ENCODE measurements at places on chromosomes 6 and 20. TPM values are rescaled to one million over a fixed set of nuclear protein-coding genes. Genes with fewer than 3 reads are reported as not detected.

RIMS4 gene
- total RNA-seq: 39.7 TPM

GRCh38 chr6:15996030-15996429 is 132.9 kb upstream of the MYLIP start:
- H3K4me1 ChIP-seq: peaks cover 14% of the 10 kb centered on the region
- DNase-seq: no peak
- H3K27me3 ChIP-seq: no peaks in the 10 kb centered on the region
- H3K36me3 ChIP-seq: no peaks in the 10 kb centered on the region
- no peak overlapping the region for H3K4me3 ChIP-seq
- H3K27ac ChIP-seq: no peak overlapping the region

PRDM1 gene
- total RNA-seq: 0.62 TPM

- H3K27me3 ChIP-seq: no peaks in the 10 kb centered on the region
- no peak overlapping the region for H3K4me3 ChIP-seq
- H3K36me3 ChIP-seq: no peaks in the 10 kb centered on the region
Observed at GRCh38 chr20:2420510-2420909, 39.8 kb downstream of the TGM6 start.

DNA sequence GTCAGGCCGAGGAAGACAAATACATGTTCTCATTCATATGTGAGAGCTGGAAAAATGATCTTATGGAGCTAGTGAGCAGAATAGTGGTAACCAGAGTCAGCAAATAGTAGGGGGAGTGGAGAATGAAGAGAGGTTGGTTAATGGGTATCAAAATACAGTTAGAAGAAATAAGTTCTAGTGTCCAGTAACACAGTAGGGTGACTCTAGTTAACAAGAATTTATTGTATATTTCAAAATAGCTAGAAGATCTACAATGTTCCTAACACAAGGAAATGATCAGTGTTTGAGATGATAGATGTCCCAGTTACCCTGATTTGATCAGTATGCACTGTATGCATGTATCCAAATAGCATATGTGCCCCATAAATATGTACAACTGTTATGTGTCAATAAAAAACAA is 128.4 kb downstream of the BCKDHB start:
- H3K4me1 ChIP-seq: no peaks in the 10 kb centered on the region
- no peaks in the 10 kb centered on the region for H3K27me3 ChIP-seq
- H3K4me3 ChIP-seq: no peak overlapping the region

RCAN2 gene
- total RNA-seq: 6.3 TPM

GRIK2 gene
- total RNA-seq: 3.0 TPM

GRCh38 chr6:77177470-77177869 is 285.8 kb downstream of the HTR1B start:
- no peaks in the 10 kb centered on the region for H3K27me3 ChIP-seq
- H3K27ac ChIP-seq: no peak overlapping the region
- no peak overlapping the region for H3K4me3 ChIP-seq

DNA sequence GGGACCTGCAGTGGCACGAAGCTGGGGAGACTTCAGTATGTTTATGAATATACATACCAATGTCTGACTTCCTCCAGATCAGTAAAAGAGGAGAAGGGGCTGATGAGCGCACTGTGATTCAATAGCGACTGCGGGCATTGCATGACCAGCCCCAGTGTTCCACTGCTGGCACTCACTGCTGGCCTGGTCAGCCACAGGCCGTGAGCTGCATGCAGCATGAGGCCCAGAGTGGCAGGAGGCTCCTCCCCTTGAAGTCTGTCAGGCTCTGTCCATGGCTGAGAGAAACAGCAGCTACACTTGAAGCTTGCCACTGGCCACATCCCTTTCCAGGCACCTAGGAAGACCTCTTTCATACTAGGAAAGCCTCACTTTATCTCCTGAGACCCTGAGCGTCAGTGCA is 265.9 kb upstream of the CDYL start:
- no peak overlapping the region for H3K27ac ChIP-seq
- no peak overlapping the region for H3K4me3 ChIP-seq
- no peak for DNase-seq

DNA sequence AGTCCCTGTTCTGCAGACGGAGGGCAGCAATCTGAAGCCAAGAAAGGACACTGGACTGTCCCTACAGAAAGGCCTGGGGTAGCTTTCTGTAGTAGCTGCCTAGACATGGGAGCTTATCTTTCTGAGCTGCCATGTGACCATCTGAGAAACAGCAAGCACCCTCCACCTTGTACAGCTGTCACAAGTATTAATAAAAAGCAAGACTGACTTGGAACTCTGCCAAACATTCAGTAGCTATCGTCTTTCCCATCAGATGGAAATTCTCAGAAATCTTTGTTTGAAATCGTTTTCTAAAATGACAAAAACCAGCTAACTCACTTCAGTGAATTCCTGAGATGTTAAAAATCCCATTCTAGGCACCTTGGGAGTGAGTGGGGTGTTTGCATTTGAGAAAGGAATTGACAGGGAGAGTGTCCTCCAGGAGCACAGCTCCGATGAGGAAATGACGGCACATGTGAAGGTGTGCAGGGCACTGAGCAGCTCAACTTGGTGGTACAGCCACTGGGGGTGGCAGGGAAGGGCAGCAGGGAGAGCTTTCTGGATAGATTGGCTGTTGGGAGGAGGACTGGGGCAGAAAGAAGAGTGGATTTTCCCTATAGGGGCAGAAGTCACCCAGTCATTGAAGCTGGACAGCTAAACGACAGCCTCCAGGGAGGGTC is 24.5 kb downstream of the ACSS1 start:
- no peaks in the 10 kb centered on the region for H3K36me3 ChIP-seq
- DNase-seq: no peak
- no peaks in the 10 kb centered on the region for H3K27me3 ChIP-seq
- H3K27ac ChIP-seq: no peak overlapping the region

- no peak overlapping the region for H3K27ac ChIP-seq
- no peak overlapping the region for H3K4me3 ChIP-seq
- no peak for DNase-seq
- H3K27me3 ChIP-seq: no peaks in the 10 kb centered on the region
Observed at GRCh38 chr6:119186490-119186889, 108.0 kb upstream of the FAM184A start.

DNA sequence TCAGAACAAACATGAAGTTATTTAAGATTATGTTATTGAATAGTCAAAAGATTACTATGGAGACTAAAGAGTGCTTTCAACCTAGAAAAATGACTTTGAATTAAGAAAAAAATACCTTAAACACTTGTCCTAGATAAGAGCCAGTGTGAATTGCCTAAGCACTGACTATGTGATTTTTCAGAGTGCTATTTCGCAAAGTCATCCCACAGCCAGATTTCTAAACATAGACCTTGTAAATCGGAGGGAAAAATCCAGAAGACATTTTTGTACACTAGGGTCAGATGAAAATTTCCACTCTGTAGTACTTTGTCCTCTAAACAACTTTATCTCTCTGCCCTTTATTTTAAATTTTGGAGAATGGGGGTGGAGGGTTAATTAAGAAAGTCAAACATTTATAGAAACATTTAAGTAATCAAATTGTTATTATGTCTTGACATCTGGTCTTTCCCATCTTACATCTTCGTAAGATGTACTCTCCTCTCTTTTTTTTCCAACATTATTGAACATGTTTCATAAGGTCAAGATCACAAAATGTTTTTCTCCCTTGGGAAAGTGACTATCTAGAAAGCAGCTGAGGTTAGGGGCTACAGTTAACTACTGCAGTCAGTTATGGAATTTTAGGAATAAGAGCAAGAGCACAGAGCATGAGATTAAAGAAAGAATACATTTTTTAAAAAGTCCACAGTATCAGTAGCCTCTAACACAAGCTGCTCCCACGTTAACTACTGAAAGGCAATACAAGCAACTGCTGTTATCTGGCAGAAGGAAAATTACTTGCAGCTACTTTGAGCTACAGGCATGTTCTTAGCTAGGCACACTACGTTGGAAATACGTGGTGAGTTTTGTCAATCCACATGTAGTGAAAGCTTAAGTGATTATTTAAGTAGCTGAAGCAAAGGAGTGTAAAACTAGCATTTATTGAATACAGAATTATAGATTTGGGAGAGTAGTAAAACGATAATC is 648.5 kb downstream of the HTR1B start:
- H3K36me3 ChIP-seq: no peaks in the 10 kb centered on the region
- H3K27ac ChIP-seq: no peak overlapping the region
- no peaks in the 10 kb centered on the region for H3K4me1 ChIP-seq

C6orf89 gene
- total RNA-seq: 8.7 TPM

GRCh38 chr6:24744911-24745310 is 26.0 kb upstream of the C6orf62 start:
- no peak for DNase-seq
- no peak overlapping the region for H3K27ac ChIP-seq
- no peaks in the 10 kb centered on the region for H3K4me1 ChIP-seq
- no peaks in the 10 kb centered on the region for H3K27me3 ChIP-seq
- no peaks in the 10 kb centered on the region for H3K36me3 ChIP-seq

- no peak overlapping the region for H3K27ac ChIP-seq
- no peak overlapping the region for H3K4me3 ChIP-seq
- DNase-seq: peak; percentile 65
- H3K36me3 ChIP-seq: no peaks in the 10 kb centered on the region
- H3K27me3 ChIP-seq: no peaks in the 10 kb centered on the region
Observed at GRCh38 chr6:169810066-169810989, 58.9 kb downstream of the ERMARD start.

COL21A1 gene
- total RNA-seq: 6.1 TPM

DNA sequence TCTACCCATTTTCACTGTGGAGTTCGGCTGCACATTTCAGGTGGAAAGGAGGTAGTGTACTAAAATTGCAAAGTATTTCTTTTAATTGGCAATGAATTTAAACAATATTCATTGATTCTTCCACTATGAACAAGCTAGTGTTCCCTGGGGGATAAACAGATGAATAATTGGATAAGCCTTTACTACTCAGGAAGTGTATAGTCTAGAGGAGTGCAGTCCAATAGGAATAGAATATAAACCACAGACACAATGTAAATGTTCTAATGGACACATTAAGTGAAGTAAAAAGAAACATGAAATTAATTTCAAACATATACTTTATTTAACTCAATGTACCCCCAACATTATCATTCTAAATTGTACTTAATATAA is 28.7 kb downstream of the SGK1 start:
- DNase-seq: no peak
- no peak overlapping the region for H3K4me3 ChIP-seq
- H3K27me3 ChIP-seq: no peaks in the 10 kb centered on the region
- H3K27ac ChIP-seq: no peak overlapping the region
- no peaks in the 10 kb centered on the region for H3K36me3 ChIP-seq

DEFB125 gene
- not detected for total RNA-seq

EDN1 gene
- 0.58 TPM for total RNA-seq

- no peak for DNase-seq
- H3K4me3 ChIP-seq: no peak overlapping the region
- peaks cover 21% of the 10 kb centered on the region for H3K4me1 ChIP-seq
- no peaks in the 10 kb centered on the region for H3K36me3 ChIP-seq
- no peaks in the 10 kb centered on the region for H3K27me3 ChIP-seq
- H3K27ac ChIP-seq: no peak overlapping the region
Observed at GRCh38 chr6:41002168-41002567, 36.9 kb downstream of the UNC5CL start.

DNA sequence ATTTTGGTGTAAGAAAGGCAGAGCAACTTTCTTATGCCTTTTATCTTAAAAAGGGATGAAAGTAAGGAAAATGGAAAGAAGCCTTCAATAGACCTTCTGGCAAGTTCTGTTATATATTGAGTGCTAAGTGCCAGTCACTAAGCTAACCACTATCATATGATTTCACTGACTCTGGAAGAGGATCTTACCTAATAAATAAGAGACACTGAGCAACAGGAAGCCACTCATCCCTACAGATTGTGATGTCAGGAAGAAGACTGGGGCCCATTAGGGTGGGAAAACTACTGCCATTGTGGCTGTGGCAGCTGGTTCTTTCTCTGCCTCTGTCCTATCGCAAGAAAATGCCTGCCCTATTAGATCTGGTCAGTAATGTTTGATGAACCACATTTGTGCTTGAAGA is 89.6 kb downstream of the AIG1 start:
- no peaks in the 10 kb centered on the region for H3K27me3 ChIP-seq
- no peak for DNase-seq
- H3K4me1 ChIP-seq: no peaks in the 10 kb centered on the region
- no peaks in the 10 kb centered on the region for H3K36me3 ChIP-seq

DNA sequence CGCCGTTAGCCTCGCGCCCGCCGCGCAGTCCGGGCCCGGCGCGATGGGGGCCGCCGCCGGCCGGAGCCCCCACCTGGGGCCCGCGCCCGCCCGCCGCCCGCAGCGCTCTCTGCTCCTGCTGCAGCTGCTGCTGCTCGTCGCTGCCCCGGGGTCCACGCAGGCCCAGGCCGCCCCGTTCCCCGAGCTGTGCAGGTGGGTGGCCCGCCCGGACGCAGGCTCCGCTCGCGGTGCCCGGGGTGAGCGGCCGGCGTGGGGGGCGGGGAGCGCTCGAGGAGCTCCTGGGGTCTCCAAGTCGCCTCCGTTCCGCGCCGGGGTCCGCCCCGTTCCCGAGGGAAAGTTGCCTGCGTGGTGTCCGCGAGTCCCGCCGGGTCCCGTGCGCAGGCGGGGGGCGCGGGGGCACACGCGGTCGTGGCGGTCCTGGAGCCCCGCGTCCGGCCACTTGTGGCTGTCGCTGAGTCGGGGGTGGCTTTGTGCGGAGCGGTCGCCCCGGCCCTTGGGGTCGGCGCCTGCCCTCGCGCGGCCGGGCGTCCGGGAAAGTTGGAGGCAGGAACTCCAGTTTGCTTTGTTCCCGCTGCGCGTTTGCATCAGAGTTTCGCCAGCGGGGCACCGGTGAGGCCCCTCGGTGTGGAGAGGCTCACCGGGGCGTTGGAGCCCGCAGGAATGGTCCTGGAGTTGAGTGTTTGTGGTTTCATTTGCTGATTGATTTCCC is 476 bp downstream of the IGF2R start:
- peak overlapping the region; percentile 57 for H3K4me3 ChIP-seq
- H3K27me3 ChIP-seq: peaks cover 18% of the 10 kb centered on the region
- H3K36me3 ChIP-seq: no peaks in the 10 kb centered on the region
- peaks cover 39% of the 10 kb centered on the region for H3K4me1 ChIP-seq

GRCh38 chr6:12408752-12409151 is 118.6 kb downstream of the EDN1 start:
- no peak overlapping the region for H3K27ac ChIP-seq
- H3K27me3 ChIP-seq: no peaks in the 10 kb centered on the region
- H3K4me3 ChIP-seq: no peak overlapping the region

DNA sequence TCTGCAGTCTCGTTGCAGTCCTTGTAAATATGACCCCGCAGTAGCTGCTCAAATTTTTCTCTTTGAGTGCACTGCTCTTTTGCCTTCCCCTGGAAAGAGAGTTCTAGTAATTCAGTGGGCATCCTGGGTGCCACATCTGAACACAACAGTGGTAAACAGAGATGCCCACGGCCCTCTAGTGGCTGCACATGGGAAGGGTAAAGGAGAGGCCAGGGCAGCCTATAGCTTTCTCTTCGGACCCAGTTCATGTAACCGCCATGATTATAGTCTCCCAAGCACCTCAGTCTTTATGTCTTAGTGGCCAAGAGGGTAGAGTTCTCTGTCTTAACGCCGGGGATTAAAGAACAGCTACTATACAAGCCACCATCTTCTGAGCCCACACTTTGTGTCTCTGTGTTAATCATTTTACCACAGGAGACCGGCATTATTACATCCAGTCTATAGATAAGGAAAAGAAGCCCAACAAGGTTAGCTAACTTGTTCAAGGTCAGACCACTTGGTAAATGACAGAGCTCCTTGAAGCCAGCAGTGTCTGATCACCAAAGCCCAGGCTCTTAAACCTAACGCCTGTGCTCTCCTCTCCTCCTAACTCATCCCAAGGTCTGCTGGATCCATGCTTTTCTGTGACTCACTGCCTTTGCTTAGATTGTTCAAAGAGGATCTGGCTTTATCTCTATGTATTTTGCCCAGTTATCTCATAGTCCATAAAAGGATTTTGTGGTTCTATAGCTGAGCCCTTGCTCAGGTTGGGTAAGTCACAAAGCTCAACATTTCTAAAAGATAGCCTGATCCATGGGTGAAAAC is 81.8 kb downstream of the ISM1 start:
- H3K27me3 ChIP-seq: no peaks in the 10 kb centered on the region
- H3K4me3 ChIP-seq: no peak overlapping the region
- peak; percentile 64 for DNase-seq
- no peak overlapping the region for H3K27ac ChIP-seq
- no peaks in the 10 kb centered on the region for H3K36me3 ChIP-seq
- H3K4me1 ChIP-seq: no peaks in the 10 kb centered on the region

All from GM23338 (cell line).